ENCODE measurements at places on chromosomes 6 and 20.
A peak's percentile ranks its signal among the peaks of the same experiment; 100 is the strongest.

DNA sequence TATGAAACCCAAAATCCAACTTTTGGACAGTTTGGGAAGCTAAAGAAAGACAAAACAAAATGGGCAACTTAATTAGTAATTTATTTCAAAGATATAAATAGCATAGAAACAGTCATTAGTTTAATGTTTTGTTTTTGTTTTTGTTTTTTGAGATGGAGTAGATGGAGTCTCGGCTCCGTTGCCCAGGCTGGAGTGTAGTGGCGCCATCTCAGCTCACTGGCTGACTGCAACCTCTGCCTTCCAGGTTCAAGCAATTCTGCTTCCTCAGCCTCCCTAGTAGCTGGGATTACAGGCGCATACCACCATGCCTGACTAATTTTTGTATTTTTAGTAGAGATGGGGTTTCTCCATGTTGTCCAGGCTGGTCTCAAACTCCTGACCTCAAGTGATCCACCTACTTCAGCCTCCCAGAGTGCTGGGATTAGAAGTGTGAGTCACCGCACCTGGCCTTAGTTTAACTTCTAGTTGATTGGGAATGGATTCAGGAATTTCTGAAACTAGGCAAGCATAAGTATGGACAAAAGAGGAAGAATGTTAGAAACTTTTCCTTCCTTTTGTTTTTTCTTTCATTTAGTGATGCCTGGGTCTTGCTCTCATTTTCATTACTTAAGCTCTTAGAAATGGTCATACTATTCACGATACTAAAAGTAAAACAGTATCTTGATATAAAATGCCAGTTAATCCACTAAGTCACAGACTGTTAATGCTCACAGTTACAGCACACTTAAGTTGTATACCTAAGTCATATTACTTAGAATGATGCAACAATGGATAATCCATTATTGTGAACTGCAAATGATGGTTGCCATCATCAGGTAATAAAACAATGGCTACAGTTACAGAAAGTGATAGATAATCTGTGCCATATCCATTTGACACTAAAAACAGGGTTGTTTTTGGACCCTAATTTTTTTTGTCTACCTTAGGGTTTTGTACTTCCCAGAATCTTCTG, 8.2 kb downstream of the SENP6 start:
- no peak for DNase-seq

DNA sequence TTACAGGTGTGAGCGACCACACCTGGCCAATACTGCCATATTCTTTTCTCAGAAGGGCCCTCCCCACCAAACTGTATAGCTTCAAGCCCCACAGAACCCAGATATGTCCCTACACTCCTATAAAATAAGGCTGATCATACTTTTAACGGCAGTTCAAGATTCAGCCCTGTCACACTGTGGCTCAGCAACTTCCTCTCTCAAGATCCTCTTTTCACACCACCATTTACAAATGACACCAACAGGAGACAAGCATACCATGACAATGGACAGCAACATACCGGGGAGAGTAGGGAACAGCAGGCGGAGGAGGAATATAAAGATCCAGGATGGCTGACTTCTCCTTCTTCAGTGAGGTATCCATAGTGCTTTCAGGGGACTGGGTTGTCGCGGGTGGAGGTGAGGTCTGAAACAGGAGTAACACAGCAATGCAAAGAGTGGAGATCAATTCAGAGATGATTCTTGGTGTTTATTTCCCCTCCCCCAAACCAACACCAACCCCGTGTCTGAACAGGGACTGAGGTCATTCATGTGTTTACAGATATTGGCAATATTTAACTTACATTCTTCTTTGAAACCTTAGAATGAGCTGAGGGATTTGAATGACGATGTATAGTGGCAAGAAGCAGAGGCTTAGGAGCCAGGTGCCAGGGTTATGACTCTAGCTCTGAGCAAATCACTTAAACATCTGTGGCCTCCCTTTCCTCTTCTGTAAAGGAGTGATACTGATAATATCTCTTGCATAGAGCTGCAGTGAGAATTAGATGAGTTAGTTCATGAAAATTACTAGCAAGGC, 57.6 kb upstream of the IPCEF1 start:
- no peak for DNase-seq

GRCh38 chr20:40915756-40916155, 112.9 kb upstream of the TOP1 start:
- DNase-seq, result no peak

DNA sequence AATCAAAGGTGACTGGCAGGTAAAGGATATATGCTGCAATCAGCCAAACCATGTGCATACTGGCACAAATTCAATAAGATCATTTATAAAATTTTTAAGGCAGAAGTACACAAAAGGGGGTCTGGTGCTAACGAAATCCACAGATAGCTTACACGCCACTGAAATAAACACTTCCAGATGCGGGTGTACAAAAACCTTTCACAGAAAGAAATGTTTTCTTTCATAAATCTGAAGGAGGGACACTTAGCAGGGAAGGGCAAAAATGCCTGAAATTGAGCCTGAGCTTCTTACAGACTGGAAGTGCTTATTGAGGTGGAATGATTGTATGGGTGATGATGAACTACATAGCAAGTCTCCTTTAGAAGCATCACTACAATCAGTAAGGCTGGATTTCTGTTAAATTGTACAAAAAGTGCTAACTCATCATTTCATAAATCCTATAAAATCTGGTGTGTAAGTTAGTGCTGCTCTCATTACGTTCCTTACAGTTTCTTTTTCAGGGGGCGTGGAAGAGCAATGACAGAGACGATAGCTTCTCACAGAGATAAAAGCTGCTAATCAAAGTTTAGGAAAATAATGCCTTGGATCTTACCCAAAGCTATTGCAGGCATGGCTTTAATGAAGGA, 409.3 kb upstream of the RUNX2 start:
- DNase-seq, result no peak

GRCh38 chr6:85364344-85364743, 85.5 kb upstream of the NT5E start:
- DNase-seq, result no peak

DNA sequence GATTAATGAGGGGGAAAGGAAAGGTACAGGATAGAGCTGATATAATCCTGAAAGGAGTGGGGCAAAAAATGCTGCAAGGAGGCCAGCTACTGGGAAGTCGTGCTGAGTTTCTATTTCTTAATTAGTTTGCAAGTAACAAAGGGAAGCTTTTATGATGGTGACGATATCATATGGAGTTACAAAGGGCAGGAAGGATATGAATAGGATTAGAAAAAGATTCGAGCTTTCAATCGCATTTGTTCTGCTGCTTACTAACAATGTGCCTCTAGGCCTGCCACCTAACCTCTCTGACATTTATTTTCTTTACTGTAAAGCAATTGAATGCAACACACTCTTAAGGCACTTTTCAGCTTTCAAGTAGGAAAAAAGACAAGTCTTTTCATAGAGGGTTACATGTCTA, 219.2 kb downstream of the CLVS2 start:
- no peak for DNase-seq

GRCh38 chr6:49558238-49558637, 7.8 kb downstream of the C6orf141 start:
- DNase-seq, result no peak

- DNase-seq, result no peak
Measured at GRCh38 chr6:11219400-11219834, 13.1 kb downstream of the NEDD9 start.

GRCh38 chr6:142764311-142764710, 180.7 kb downstream of the HIVEP2 start:
- DNase-seq, result no peak

DNA sequence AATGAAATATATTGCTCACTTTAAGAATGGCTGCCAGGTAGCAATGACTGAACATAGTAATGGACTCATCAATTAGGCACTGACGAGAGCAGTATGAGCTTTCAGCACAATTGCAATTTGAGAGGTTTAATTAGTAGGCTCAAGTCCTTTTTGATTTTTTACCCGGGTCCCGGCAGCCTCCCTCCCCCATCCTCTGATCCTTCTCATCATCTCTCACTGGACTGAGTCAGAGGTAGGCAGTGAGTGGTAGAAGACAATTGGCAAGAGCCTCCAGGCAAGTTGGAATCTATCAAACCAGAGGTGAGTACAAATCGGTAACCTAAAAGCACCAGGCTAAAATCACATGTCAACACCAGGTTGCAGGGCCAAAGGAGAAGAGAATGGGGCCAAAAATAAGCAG, 107.9 kb downstream of the DCDC2 start:
- DNase-seq, result no peak

GRCh38 chr6:21740376-21741124, 147.0 kb downstream of the SOX4 start:
- no peak for DNase-seq

DNA sequence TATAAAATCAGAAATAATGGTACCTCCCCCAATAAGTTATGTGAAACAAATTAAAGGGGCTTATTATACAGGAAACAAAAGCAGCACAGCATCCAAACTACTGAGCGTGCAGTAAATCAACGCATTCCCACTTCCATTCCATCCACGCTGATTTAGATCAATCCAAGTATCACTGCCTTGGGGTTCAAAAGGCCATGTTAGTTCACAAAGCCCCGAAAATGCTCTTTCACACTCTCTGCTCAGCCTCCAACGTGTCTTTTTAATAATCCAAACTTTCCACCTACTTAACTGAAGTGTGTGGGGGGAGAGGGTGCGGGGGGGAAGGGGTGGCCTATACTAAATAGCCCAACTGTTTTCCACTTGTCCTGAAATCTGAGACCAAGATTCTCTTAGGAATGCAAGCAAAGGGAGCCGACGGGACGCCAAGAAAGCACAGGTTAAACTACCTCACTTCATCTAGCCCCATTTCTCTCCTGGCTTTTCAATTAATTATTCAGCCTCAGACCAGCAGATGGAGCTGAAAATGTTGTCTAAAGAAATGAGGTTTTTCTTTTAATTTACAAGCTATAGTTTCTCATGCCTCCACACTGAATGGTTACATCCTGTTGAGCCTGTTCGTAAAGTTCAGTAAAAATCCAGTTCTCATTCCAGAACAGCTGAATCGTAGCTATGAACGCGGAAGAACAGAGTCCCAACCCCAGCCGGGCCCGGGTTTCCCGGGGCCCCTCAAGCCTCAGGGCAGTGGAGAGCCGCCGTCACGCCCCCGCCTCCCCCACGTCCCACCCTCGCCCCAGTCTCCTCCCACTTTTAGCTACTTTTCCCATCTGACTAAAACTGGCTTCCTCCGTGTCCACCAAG, 1.0 kb upstream of the NXT1 start:
- no peak for DNase-seq

- DNase-seq, result no peak
Measured at GRCh38 chr6:148693882-148694484, 52.8 kb upstream of the UST start.

DNA sequence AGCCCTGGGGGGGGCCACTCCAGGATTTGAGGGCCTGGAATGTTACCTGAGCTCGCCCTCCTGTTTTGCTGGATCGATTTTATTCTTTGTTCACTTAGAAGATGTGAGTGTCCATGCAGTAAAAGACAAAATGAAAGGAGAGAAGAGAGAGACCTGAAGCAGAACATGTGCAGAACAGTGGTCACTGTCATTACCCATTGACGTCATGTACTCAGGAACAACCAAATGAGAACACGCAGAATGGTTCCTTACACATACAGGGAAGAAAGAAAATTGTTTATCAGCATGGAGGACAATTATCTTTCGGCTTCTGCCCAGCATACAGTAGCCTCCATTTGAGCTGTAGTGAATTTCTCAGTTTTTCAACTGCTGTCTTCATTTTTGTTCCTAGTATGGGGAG, 258.1 kb downstream of the FNDC1 start:
- no peak for DNase-seq

GRCh38 chr20:43844778-43845614, 69.7 kb upstream of the TOX2 start:
- no peak for DNase-seq

GRCh38 chr6:84728602-84729001, 35.8 kb downstream of the TBX18 start:
- no peak for DNase-seq

- DNase-seq, result no peak
Measured at GRCh38 chr6:134510142-134510541, 192.2 kb upstream of the SGK1 start.

GRCh38 chr6:89356642-89357170, 4.2 kb upstream of the UBE2J1 start:
- DNase-seq, result no peak

GRCh38 chr6:108592371-108593337, 31.9 kb downstream of the FOXO3 start:
- peak; percentile 69 for DNase-seq

DNA sequence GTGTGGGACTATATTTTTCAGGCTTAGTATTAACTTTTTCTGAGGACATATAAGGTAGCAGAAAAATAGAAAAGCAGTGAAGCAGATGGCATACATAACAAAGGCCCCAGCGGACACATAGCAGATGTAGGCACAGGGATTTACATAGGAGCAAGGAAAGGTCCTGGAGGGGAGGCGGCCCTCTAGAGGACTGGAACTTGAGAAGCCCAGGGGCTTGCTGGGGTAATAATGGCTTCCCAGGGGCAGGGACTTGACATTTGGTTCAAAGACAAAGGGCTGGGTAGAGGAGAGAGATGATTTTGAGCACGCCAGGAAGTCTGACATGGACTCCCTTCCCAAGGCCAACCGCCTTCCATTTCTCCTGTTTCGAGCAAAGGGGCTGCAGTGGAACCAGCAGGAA, 31.7 kb upstream of the OSTM1 start:
- DNase-seq, result no peak

- no peak for DNase-seq
Measured at GRCh38 chr6:169092375-169092774, 161.3 kb downstream of the THBS2 start.

DNA sequence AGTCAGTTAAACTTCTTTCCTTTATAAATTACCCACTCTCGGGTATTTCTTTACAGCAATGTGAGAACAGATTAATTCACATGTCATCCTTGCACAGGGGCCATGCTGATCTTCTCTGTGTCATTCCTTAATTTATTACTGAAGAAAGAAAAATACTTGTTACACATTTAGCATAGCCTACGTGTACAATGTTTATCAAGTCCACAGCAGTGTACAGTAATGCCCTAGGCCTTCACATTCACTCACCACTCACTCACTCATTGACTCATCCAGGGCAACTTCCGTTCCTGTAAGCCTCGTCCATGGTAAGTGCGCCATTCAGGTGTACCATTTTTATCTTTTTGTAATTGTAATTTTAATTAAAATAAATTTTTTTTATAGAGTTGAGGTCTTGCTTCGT, 73.6 kb downstream of the RSPH3 start:
- DNase-seq, result no peak
